ENCODE measurements at places on chromosomes 3 and 15.

DNA sequence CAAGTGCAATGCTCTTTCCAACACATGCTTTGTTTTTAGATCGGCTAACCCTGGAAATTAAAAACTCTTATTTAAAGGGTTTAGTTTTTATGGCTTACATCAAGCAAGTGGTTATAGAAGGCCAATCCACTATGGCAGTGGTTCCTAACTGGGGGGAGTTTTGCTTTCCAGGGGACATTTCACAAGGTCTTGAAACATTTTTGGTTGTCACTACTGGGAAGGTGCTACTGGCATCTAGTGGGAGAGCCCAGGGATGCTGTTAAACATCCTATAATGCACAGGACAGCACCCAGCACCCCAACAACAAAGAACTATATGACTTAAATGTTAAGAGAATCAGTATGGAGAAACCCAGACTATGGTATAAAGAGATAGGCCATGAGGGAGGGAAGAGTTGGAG lies 439.0 kb downstream of the NTRK3 start:
- peak; percentile 16 for DNase-seq

DNA sequence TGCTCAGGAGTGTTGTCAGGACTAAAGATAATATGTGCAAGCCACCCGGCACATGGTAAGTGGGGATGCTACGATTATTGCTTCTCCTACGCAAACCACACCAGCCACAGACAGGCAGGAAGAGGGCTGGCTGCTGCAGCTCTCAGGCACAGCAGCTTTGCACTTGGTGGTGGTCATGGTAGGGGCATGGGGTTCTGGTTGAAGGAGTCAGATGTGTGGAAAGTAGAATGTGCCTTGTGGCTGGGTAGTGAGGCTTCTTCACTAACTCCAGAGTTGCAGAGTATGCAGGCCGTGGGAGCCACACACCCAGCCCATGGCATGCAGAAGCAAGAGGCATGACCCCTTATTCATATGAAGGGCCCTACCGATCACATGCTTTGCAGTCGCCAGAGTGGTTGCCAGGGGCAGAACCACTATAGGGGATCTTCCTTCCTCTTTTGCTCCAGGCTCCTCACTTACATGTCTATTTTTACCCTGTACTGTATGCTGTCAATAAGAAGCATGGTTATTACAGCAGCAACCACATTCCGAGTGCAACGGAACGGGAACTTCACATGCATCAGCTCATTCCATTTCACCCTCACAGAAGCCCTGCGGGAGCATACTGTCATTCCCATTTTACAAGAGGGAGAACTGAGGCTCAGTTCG lies 59.2 kb upstream of the HERC1 start:
- no peak for DNase-seq

GRCh38 chr15:92091155-92091734 lies 237.7 kb downstream of the SLCO3A1 start:
- DNase-seq = no peak

- no peak for DNase-seq
Observed at GRCh38 chr15:58524247-58524646, 92.5 kb downstream of the LIPC start.

DNA sequence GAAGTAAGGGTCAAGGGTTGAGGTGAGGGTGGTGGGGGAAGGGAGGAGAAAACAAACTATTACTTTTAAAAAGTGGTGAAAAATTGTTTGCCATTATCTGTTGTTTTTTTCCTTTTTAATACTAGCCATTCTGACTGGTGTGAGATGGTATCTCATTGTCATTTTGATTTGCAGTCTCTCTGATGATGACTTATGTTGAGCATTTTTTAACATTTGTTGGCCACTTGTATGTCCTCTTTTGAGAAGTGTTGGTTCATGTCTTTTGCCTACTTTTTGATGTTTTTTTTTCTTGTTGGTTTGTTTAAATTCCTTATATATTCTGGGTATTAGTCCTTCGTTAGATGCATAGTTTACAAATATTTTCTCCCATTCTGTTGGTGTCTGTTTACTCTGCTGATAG lies 185.9 kb upstream of the ANKRD28 start:
- DNase-seq = no peak

Data from fibroblast of upper back skin (primary cell).